ENCODE measurements at places on chromosomes 4 and X. TPM values are rescaled to one million over a fixed set of nuclear protein-coding genes. Genes with fewer than 3 reads are reported as not detected.

- peak overlapping the region; percentile 95 for H3K4me3 ChIP-seq
- H3K27ac ChIP-seq = peak overlapping the region; percentile 99
- H3K27me3 ChIP-seq = no peaks in the 10 kb centered on the region
- peaks cover 29% of the 10 kb centered on the region for H3K36me3 ChIP-seq
Measured at GRCh38 chr4:145098675-145099037, 545 bp downstream of the ABCE1 start.

GRCh38 chr4:141127884-141128283 lies 5.4 kb downstream of the RNF150 start:
- H3K27me3 ChIP-seq = peaks cover 49% of the 10 kb centered on the region
- H3K36me3 ChIP-seq = no peaks in the 10 kb centered on the region
- peaks cover 4% of the 10 kb centered on the region for H3K4me1 ChIP-seq
- no peak overlapping the region for H3K4me3 ChIP-seq

DNA sequence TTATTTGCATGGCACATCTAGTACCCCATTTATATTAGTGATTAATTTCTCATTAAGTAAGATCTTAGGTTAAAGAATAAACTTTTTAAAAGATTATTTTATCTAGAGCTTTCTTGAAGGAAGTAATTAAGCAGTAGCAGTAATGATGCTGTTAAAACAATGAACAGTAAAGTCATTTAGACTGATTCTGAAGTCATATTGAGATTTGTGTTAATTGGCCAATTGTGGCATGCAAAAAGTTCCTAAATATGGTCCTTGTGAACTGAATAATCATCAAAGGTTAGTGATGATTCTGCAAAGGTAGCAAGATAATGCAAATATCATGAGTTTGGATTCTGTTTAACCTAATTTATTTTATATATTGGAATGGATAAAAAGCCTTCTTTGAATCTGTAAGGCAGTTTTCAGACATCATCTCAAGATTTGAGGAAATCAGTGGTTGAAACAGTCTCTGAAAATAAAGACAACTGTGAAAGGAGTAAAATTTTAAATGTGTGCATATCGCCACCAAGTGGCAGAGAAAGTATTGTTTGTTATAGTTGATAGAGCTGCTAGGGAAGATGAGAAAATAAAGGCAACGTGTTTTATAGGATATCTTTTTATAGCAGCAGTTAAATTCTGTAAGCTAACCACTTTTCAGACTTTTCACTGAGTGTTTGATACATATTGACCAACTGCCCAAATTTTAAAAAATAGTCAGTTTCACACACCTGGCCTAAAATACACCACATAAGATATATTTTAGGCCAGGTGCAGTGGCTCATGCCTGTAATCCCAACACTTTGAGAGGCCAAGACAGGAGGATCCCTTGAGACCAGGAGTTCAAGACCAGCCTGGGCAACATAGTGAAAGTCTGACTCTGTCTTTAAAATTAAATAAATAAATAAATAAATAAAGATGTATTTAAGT lies 79.6 kb downstream of the CCKAR start:
- H3K36me3 ChIP-seq = peaks cover 18% of the 10 kb centered on the region
- no peaks in the 10 kb centered on the region for H3K4me1 ChIP-seq
- no peaks in the 10 kb centered on the region for H3K27me3 ChIP-seq
- no peak overlapping the region for H3K4me3 ChIP-seq

- no peak overlapping the region for H3K4me3 ChIP-seq
- no peaks in the 10 kb centered on the region for H3K27me3 ChIP-seq
- H3K4me1 ChIP-seq = no peaks in the 10 kb centered on the region
Measured at GRCh38 chrX:100076031-100076430, 334.0 kb downstream of the PCDH19 start.

DNA sequence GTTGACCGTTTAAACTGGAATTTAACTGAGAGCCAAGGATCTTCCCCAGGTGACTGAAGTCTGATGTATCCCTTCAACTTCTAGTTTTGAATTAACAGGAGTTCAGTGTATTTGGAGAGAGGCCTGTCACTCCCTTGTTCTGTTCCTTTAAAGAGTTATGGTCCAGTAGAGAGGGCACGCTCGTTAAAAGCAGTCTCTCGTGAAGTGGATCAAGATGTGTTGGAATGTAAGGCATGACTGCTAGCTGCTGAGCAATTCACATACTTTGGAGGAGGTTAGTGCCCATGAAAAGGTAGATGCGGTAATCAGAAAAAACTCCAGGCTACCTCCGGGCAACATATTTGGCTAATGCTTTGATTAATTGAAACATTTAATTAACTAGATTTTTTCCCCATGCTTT lies 65.7 kb downstream of the SHROOM2 start:
- H3K27ac ChIP-seq = no peak overlapping the region
- no peak overlapping the region for H3K4me3 ChIP-seq
- no peaks in the 10 kb centered on the region for H3K36me3 ChIP-seq
- no peak for DNase-seq
- H3K27me3 ChIP-seq = peaks cover 27% of the 10 kb centered on the region

DNA sequence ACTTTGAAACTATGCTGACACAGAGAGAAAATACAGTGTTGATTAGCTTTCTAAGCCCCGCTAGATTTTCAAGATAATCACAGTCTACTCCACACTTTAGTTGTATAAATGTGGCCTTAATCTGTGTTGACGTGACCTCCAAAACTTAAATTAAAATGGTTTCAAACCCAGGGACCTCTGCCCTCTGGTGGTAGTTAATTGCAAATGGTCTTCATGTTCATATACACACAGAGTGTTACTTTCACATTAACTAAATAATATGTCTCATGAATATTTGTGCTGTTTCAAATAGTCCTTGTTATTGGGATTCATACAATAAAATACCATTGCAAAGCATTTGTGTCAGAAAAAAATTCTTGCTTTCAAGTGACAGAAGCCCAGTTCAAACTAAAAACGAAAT lies 64.3 kb downstream of the TASL start:
- no peaks in the 10 kb centered on the region for H3K36me3 ChIP-seq
- H3K4me3 ChIP-seq = no peak overlapping the region
- H3K27me3 ChIP-seq = no peaks in the 10 kb centered on the region
- DNase-seq = no peak

- peaks cover 66% of the 10 kb centered on the region for H3K27me3 ChIP-seq
- H3K36me3 ChIP-seq = no peaks in the 10 kb centered on the region
- H3K4me3 ChIP-seq = peak overlapping the region; percentile 37
- DNase-seq = no peak
Measured at GRCh38 chrX:72304877-72305276, 837 bp downstream of the CITED1 start.

- peaks cover 83% of the 10 kb centered on the region for H3K27me3 ChIP-seq
- H3K4me3 ChIP-seq = no peak overlapping the region
- H3K27ac ChIP-seq = no peak overlapping the region
- no peaks in the 10 kb centered on the region for H3K36me3 ChIP-seq
- DNase-seq = no peak
Measured at GRCh38 chr4:153787575-153787974, 1.3 kb downstream of the SFRP2 start.

GRCh38 chrX:41084044-41084892 lies 977 bp upstream of the USP9X start:
- H3K36me3 ChIP-seq = peaks cover 17% of the 10 kb centered on the region
- H3K27me3 ChIP-seq = no peaks in the 10 kb centered on the region
- DNase-seq = peak; percentile 94

DNA sequence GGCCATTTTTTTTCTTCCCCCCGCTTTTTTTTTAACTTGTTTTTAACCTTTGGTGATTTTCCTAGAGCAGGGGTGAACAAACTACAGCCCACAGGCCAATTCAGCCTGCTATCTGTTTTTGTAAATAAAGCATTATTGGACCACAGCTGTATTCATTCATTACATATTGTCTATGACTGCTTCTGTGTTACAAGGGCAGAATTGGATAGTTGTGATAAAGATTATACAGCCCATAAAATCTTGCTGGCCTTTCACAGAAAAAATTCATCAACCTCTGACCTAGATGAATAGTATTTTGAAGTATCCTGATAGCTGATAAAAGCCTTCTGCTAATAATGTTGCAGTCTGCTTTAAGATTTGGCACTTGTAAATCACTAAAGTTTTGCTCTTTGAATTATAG lies 63.4 kb downstream of the SMAD1 start:
- H3K36me3 ChIP-seq = no peaks in the 10 kb centered on the region
- H3K27me3 ChIP-seq = peaks cover 20% of the 10 kb centered on the region
- H3K27ac ChIP-seq = no peak overlapping the region

DNA sequence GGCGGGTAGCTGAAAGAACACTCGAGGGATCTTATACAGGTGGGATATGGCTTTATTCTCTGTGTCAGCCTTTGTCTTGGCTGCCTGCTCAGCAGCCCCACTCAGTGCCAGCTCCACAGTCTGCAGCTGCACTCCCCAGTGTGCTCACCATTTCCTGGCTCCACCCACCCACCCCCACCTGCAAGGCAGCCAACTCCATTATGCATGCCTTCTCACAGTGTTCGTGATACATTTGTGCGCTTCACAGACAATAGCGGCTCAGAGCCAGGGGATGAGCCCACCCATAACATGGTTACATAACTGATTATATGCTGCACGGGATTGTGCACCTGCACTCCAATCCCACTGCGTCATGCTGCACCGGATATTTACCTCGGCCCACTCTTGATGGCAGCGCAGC lies 8.8 kb upstream of the TMEM128 start:
- H3K27ac ChIP-seq = no peak overlapping the region
- no peak overlapping the region for H3K4me3 ChIP-seq
- H3K36me3 ChIP-seq = no peaks in the 10 kb centered on the region
- peaks cover 3% of the 10 kb centered on the region for H3K4me1 ChIP-seq

- H3K4me3 ChIP-seq = no peak overlapping the region
- H3K27ac ChIP-seq = no peak overlapping the region
- peaks cover 35% of the 10 kb centered on the region for H3K4me1 ChIP-seq
- no peak for DNase-seq
Measured at GRCh38 chr4:176189891-176190795, 5.2 kb downstream of the SPATA4 start.

DNA sequence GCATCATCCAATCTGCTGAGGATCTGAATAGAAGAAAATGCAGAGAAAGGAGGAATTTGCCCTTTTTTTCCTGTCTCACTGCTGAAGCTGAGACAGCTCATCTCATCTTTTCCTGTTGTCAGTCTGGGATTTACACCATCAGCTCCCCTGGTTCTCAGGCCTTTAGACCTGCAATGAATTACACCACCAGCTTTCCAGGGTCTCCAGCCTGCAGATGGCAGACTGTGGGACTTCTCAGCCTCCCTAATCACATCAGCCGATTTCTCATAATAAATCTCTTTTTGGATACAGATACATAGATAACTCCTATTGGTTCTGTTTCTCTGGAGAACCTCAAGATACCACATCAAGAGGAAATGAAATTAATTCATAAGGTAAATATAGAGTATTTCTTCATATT lies 134.6 kb upstream of the MAB21L2 start:
- H3K27me3 ChIP-seq = no peaks in the 10 kb centered on the region
- no peak overlapping the region for H3K27ac ChIP-seq

GRCh38 chr4:1780435-1780834 lies 12.7 kb upstream of the FGFR3 start:
- no peaks in the 10 kb centered on the region for H3K4me1 ChIP-seq
- H3K4me3 ChIP-seq = no peak overlapping the region
- DNase-seq = no peak
- no peaks in the 10 kb centered on the region for H3K36me3 ChIP-seq
- H3K27ac ChIP-seq = no peak overlapping the region

GRCh38 chr4:15003401-15003890 lies 1.2 kb downstream of the CPEB2 start:
- peak; percentile 70 for DNase-seq
- H3K27me3 ChIP-seq = no peaks in the 10 kb centered on the region
- peaks cover 21% of the 10 kb centered on the region for H3K4me1 ChIP-seq
- H3K27ac ChIP-seq = peak overlapping the region; percentile 58

DNA sequence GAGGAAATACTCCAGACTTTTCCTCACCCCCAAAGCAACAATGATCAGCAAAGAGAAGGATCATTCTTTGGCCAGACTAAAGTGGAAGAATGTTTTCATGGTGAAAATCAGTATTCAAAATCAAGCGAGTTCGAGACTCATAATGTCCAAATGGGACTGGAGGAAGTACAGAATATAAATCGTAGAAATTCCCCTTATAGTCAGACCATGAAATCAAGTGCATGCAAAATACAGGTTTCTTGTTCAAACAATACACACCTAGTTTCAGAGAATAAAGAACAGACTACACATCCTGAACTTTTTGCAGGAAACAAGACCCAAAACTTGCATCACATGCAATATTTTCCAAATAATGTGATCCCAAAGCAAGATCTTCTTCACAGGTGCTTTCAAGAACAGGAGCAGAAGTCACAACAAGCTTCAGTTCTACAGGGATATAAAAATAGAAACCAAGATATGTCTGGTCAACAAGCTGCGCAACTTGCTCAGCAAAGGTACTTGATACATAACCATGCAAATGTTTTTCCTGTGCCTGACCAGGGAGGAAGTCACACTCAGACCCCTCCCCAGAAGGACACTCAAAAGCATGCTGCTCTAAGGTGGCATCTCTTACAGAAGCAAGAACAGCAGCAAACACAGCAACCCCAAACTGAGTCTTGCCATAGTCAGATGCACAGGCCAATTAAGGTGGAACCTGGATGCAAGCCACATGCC lies 89.7 kb downstream of the TET2 start:
- no peaks in the 10 kb centered on the region for H3K27me3 ChIP-seq
- H3K4me3 ChIP-seq = no peak overlapping the region
- no peak overlapping the region for H3K27ac ChIP-seq
- peaks cover 9% of the 10 kb centered on the region for H3K4me1 ChIP-seq
- no peak for DNase-seq

DNA sequence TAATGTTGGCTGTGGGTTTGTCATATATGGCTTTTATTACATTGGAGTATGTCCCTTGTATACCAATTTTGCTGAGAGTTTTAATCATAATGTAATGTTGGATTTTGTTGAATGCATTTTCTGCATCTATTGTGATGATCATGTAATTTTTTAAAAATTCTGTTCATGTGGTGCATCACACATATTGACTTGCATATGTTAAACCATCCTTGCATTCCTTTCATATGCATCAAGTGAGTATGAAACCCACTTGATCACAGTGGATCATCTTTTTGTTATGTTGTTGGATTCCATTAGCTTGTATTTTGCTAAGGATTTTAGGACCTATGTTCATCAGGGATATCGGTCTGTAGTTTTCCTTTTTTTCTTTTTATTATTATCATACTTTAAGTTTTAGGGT lies 12.1 kb downstream of the HEPH start:
- H3K4me3 ChIP-seq = no peak overlapping the region
- peaks cover 2% of the 10 kb centered on the region for H3K4me1 ChIP-seq
- no peak for DNase-seq
- peaks cover 6% of the 10 kb centered on the region for H3K36me3 ChIP-seq
- H3K27ac ChIP-seq = no peak overlapping the region
- no peaks in the 10 kb centered on the region for H3K27me3 ChIP-seq

DNA sequence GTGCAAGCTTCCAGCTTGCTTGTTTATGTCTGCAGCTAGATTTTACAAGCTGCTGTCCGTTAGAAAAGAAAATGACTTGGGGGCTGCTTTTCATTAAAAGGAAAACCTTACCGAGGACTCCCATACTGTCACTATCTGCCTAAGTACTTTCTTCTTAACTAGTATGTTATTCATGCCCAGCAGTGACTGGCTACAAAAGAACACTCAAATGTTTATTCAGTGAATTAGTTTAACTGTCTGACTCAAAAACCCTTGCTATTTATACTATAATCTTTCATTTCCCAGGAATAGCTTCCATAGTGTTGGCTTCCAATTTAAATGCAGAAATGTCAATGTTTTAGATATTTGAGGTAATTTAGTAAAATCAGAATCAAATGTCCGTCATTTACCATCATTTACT lies 164.9 kb downstream of the DTHD1 start:
- H3K4me1 ChIP-seq = no peaks in the 10 kb centered on the region
- H3K27me3 ChIP-seq = peaks cover 13% of the 10 kb centered on the region
- no peak overlapping the region for H3K27ac ChIP-seq
- no peak overlapping the region for H3K4me3 ChIP-seq
- H3K36me3 ChIP-seq = no peaks in the 10 kb centered on the region

NONO gene
- 521 TPM for total RNA-seq

DIAPH2 gene
- total RNA-seq = 4.8 TPM

STK32B gene
- total RNA-seq = not detected

SMARCA1 gene
- total RNA-seq = 0.47 TPM

SSX2 gene
- total RNA-seq = not detected

FAAH2 gene
- total RNA-seq = 1.5 TPM

UBE2D3 gene
- total RNA-seq = 477 TPM

Data from activated naive CD8-positive, alpha-beta T cell treated with anti-CD3 and anti-CD28 coated beads for 36 hours (primary cell).